CD4-positive, CD25-positive, alpha-beta regulatory T cell (primary cell): ENCODE measurements at places on chromosomes 4 and X.
A peak's percentile ranks its signal among the peaks of the same experiment; 100 is the strongest.

DNA sequence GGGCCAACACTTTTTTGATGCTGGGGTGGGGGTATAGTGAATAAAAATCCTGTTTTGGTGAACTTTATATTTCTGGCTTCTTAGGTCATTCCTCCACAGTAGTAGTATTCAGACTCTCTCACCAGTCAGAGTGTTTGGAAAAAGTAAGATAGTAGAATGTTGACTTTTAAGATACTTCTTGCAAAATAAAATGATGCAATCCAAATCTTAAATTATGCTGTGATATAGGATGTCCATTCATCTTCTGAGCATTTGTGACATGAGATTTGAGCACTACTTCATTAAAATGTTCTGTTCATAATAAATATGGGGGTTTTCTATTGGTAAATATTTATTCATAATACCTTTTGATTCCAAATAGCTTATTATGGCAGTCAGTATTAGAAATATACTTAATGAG is 70.1 kb downstream of the BMP2K start:
- no peak for DNase-seq

- DNase-seq, result peak; percentile 22
These were observed 55.8 kb upstream of the BCOR start for GRCh38 chrX:40153345-40154249.

DNA sequence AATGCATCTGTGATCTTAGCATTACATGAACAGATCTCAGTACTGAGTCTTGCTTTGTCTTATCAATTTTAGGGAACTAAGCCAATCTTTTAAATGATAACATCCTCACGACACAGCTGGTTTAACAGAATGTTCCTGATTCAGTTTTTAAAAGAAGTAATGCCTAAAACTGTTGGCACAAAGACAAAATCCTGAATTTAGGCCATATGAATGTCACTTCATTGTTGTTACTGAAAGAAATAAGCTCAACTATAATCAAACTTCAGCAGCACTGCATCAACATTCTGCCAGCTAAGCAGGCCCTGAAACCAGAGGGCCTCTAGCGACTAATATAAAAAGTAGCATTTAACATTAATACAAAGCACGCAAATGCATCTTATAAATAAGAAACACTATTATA is 130.6 kb downstream of the FRYL start:
- DNase-seq, result no peak

- DNase-seq, result no peak
These were observed 46.9 kb upstream of the GEMIN8 start for GRCh38 chrX:14076639-14077038.

GRCh38 chr4:7058792-7059191 is 9.1 kb downstream of the GRPEL1 start:
- DNase-seq, result no peak

DNA sequence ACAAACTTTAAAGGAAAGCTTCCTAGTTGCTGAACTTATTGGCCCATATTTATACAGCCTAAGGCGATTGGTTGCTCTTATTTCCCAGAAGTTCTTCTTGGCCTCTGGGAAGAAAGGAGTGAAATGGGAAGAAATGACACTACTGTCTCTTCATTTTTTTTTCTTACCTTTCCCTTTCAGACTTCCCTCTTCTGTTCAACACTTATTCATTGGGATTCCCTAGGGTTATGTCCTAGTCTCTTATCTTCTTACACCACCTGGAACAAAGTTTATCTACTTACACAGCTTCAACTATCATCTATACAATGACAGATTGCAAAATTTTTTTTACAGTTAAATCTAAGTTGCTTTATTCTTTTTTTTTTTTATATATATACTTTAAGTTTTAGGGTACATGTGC is 68.0 kb downstream of the SNX12 start:
- no peak for DNase-seq

GRCh38 chr4:24456431-24456830 is 127.9 kb downstream of the DHX15 start:
- no peak for DNase-seq

DNA sequence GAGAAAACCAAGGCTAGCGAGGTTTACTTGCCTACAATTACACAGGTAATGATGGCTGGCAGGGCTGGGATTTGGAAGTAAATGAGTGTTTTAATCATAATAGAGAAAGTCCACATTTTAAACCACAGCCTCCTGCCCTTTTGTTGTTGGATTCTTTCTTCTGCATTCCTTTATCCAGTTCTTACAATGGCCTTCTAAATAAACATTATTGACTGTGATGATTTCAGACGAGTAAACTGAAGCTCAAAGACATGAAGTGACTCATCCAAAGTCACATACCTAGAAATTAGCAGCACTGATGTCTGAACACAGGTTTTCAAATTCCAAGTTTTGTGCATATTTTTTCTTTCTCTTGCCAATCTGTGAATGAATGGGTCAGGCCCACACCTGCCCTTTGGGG is 51.2 kb upstream of the C1QTNF7 start:
- DNase-seq, result no peak

- no peak for DNase-seq
These were observed 103.9 kb downstream of the IQCM start for GRCh38 chr4:149711593-149712365.

DNA sequence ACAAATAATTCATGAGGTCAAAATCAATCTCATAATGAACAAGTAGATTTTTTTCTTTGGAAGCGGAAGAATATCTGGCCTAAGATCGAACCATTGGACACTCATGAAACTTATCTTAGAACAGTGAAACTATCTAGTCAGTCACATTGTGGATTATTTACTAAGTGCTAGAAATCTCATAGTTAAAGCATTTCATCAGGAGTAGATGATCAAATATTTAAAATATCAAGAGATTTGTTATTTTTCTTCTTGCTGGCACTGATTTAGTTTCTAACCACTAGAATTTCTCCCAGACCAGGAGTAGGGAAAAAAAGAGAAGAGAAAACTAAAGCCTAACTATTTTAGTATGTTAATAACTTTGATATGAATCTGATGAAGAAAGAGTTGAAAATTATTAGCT is 105.5 kb downstream of the SHROOM3 start:
- no peak for DNase-seq

DNA sequence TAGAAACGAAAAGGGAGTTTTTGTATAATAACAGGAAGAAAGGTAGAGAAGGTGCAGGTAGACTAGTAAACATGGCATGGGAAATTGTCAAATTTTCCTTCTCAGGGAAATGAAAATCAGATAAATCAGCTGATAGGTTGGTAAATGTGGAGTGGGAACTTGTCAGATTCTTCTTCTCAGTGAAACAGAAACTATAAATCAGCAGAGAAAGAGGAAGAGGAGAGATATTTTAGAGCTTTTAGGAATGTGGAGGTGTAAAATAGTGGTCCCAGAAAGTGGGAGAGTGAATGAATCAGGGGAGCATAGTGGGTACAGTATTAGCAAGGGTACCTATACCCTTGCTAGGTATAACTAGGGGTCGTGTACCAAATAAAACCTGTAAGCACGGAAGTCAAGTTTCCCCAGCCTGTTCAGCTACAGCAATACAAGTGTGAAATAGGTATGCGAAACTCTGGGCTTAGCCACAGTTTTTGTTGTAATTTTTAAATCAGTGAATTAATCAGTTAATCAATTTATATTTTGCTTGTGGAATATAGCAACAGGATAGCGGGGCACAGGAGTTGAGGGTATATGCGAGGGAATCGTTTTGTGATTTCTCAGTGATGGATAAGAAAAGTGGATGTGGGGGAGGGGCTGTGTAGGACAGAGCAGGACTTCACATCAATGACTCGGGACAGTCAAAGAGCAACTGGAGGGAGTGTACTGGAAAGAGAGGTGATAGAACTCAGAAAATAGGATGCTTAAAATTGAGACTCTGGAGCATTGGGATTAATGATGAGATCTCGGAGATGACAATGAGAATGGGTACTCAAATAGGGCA is 561.5 kb downstream of the INPP4B start:
- DNase-seq, result no peak

GRCh38 chr4:73822389-73822788 is 14.1 kb upstream of the CXCL6 start:
- no peak for DNase-seq

GRCh38 chr4:77358315-77358928 is 201.4 kb downstream of the CCNG2 start:
- DNase-seq, result no peak

GRCh38 chrX:137058339-137059127 is 24.7 kb upstream of the GPR101 start:
- DNase-seq, result no peak

DNA sequence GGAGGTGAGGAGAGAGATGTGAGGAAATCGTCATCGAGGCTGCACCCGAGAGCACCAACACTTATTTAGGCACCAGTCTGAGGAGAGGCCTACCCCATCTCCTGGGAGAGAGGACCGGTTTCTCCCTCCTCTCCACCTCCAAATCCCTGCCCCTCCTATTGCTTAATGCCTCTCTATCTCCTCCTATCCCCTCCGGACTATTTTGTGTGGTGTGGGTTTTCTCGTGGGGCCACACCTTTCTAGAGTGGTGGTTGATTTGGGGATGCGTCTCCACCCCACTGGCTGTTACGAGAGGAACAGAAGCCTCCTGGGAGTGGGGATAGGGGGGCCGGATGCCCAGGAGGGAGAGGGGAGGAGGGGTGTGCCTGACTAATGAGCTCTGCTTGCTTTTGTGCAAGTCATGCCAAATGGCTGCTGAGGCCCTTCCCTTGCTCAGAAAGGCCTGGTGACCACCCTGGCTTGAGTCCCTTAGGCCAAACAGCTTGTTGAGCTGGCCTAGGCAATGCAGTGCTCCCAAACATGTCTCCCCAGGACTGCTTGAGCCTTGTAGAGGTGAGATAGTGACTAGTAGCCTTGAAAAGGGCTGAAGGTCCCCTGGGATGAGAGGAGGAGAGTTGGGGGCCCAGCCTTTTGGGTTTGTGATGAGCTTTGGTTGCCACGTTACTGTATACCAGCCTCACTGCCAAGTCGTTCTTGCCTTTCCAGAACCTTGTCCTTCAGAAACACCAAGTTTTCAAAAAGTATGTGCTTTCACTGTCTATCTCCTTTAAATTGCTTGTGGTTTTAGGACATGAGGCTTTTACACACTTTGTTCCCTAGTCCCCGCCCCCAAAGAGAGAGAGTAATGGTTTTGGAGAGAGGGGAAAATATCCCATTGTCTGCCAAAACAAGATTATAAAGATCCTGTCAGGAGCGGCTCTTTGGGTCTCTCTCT is 1.2 kb downstream of the MSN start:
- DNase-seq, result peak; percentile 82

- no peak for DNase-seq
These were observed 80.6 kb downstream of the GPM6A start for GRCh38 chr4:175731506-175731905.

GRCh38 chrX:9376111-9376510 is 88.7 kb upstream of the TBL1X start:
- no peak for DNase-seq

GRCh38 chr4:155207534-155208257 is 740 bp upstream of the NPY2R start:
- DNase-seq, result no peak

GRCh38 chr4:186148336-186148975 is 42.9 kb upstream of the CYP4V2 start:
- no peak for DNase-seq

GRCh38 chrX:39675619-39676018 is 422.1 kb downstream of the BCOR start:
- no peak for DNase-seq

DNA sequence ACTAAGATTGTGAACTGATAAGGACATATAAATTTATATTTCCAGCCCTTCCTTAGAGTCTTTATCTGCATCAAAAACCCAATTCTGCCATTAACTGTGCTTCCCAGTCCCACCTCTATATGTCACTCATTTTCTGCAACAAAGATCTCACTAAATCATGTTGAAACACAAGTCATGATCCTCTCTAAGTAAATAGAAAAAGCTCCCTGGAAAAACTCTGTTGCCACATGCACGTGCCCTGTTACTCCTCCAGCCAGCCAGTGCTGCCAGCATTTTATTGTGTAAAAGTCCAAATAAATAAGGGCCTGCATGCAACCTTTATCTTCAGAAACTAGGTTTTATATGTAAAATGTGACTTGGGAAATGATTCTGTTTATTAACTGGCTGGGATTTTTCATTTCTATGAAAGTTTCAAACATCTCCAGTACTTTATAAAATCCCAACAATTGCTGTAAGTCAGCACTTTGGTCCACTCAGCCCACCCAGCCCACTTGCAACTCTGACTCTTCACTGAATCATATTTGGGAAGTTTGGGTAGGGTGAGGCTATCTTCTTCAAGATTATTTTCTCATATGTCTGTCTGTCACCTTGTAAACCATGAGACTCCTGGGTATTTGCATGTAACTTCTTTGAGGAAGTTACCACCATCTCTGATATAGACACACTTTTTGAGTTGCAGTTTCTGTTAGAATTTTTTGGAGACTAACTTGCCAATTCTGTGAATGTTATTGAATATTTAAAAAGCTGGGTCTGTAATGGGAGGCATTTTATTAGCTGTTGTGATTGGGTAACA is 40.0 kb upstream of the SMARCA5 start:
- DNase-seq, result no peak

- no peak for DNase-seq
These were observed 308.5 kb downstream of the ARHGAP24 start for GRCh38 chr4:85783483-85783882.

DNA sequence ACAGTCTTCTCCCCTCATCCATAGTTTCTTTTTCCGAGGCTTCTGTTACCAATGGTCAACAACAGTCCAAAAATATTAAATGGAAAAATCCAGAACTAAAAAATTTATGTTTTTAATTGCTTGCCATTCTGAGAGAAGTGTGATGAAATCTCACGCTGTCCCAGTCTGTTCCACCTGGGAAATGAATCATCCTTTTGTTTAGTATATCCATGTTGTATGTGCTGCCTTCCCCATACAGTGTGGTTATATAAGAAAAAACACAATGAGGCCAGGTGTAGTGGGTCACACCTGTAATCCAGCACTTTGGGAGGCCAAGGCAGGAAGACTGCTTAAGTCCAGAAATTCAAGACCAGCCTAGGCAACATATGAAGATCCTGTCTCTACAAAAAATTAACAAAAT is 161.6 kb downstream of the CHIC2 start:
- DNase-seq, result no peak

GRCh38 chr4:69078852-69079251 is 17.4 kb upstream of the UGT2B7 start:
- DNase-seq, result no peak

GRCh38 chr4:151163855-151164254 is 64.4 kb downstream of the RPS3A start:
- no peak for DNase-seq

GRCh38 chr4:169723207-169723965 is 34.4 kb downstream of the HPF1 start:
- DNase-seq, result no peak

- no peak for DNase-seq
These were observed 71.1 kb upstream of the PPP3CA start for GRCh38 chr4:101418466-101418865.

DNA sequence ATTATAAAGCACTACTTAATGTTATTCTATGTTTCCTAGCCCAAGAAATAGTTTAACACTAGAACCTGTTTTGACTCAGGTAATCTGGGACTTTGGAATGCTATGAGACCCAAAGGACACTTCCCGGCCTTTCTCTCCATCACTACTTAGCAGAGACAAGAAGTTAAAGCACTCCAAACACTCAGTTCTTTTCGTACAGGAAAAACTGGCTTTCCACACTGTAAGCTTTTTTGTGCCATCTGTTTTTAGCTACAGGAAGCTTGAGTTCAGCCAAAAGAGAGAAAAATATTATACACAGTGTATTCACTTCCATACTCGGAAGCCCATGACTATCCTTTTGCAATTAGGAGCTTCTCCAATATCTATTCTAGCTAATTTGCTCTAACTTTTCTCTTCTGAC is 7.9 kb upstream of the FGF13 start:
- no peak for DNase-seq
